ENCODE measurements at places on chromosomes 1 and 21.

GRCh38 chr1:201495551-201496295, 11.2 kb downstream of the CSRP1 start:
- no peak for ATAC-seq

DNA sequence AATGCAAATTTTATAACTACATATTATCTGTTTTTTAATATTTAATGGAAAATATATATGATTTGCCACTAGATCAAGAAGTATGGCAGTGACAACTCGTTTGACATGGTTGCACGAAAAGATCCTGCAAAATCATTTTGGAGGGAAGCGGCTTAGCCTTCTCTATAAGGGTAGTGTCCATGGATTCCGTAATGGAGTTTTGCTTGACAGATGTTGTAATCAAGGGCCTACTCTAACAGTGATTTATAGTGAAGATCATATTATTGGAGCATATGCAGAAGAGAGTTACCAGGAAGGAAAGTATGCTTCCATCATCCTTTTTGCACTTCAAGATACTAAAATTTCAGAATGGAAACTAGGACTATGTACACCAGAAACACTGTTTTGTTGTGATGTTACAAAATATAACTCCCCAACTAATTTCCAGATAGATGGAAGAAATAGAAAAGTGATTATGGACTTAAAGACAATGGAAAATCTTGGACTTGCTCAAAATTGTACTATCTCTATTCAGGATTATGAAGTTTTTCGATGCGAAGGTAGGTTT, 556 bp downstream of the IFI44 start:
- ATAC-seq, result no peak

DNA sequence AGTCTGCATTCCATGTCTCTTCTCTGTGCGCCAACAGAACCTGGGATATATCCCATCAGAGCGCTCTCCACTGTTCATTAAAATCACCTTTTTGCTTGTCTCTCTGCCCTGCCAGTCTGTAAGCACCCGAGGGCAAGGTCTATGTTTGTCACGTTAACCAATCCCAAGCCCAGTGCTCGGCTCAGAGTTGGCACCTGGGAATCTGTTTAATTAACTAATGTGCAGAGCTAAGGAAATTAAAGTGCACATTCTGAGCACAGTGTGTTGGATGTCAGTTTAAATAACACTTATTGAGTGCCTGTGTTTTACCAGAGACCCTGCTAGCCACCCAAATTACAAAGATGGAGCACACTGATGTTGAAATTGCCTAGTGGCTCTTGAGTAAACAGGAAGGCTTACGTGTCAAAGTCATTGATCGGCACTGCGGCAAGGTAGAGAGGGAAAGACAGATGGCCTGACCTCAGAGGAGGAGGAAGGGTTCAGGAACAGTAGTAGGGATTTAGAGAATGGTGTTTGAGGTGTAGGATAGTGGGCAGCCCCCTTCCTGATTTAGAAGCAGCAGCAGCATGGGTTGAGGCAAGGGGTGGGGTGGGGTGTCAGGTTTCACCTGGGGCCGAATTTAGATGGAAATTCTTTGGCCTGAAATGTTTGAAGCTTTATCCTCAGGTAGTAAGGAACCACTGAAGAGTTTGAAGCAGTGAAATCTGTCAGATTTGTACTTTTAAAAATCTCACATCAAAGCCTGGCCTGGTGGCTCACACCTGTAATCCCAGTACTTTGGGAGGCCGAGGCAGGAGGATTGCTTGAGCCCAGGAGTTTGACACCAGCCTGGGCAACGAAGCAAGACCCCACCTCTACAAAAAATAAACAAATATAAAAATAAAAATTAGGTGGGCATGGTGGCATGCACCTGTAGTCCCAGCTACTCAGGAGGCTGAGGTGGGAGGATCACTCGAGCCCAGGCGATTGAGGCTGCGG, 7.7 kb downstream of the ARMH1 start:
- no peak for ATAC-seq

DNA sequence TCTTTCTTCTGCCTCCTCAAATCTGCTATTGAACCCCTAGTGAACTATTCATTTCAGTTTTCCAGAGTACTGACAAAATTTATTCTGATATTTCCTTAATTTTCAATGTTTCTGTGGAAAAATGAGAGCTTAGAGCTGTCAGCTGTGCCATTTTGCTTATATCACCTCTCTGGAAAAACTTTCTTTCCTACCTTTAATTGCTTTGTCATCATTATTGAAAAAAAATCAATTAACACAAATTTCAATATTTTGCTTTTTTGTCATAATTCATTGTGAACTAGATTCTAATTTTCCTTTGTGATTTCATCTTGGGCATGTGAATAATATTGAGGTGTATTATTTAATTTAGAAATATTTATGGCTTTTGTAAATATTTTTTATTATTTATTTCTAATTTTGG, 126.5 kb downstream of the C1orf94 start:
- no peak for ATAC-seq

- ATAC-seq, result no peak
Measured at GRCh38 chr1:27496604-27497155, 6.7 kb upstream of the WASF2 start.

- ATAC-seq, result no peak
Measured at GRCh38 chr1:205263580-205264190, 35.9 kb downstream of the TMCC2 start.

GRCh38 chr1:156857532-156857931, 1.4 kb downstream of the INSRR start:
- ATAC-seq, result no peak

- ATAC-seq, result no peak
Measured at GRCh38 chr1:215228193-215228592, 145.7 kb downstream of the KCNK2 start.

DNA sequence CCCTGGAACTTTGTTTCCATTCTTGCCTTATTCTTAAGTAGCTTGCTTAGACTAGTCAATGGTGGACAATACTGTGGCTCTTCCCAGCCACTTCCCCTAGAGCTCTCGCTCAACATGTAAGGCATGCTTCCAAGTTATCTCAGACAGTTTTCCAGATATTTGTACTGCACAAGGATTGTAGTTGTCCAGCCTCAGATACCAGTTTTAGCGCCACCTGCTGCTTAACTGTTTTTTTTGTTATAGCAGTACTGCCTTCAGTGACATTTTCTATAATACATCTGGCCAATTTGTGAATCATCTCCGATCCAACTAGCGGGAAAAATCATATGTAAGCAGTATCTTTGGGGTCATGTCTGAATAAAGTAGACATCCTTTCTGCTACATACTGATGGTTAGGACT, 346.7 kb upstream of the ADGRL4 start:
- ATAC-seq, result no peak

DNA sequence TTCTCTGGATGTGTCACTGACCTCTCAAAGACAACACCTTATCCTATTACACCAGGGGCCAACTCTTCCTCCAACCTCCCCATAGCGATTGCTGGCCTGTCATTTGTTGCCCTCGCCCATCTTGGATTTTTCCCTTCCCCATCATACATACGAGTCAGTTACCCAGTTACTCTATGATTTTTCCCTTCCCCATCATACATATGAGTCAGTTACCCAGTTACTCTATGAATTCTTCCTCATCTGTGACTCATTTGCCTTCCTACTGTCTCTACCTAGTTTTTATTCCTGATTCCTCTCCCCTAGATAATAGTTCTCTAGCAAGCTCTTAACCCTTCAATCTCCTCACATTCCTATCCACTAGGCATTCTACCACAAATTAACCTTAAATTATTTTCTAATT, 178.8 kb downstream of the NR5A2 start:
- ATAC-seq, result peak; percentile 71

DNA sequence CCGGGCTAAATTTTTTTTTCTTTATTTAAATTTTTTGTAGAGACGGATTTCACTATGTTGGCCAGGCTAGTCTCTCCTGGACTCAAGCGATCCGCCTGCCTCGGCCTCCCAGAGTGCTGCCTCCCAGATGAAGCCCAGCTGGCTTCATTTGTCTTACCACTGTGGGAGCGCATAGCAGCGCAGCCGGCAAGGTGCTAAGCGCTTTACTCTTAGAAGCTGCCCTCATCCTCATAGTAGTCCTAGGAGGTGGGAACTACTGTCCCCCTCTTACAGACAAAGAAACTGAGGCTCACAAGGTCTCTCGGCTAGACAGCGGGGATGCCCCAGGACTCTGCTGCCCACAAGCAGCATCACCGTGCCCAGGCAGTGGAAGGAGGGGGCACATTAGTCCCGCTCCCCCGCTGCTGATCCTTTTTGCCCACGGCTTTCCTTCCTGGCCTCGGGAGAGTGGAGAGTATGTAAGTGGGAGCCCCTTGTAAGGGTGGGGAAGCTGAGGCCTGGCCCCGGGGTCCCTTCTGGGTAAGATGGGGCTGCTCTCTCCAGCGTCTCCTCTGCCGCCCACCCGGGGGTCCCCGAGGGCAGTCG, 726 bp downstream of the TMEM54 start:
- no peak for ATAC-seq

- peak; percentile 44 for ATAC-seq
Measured at GRCh38 chr1:159925719-159926078, 392 bp upstream of the TAGLN2 start.

DNA sequence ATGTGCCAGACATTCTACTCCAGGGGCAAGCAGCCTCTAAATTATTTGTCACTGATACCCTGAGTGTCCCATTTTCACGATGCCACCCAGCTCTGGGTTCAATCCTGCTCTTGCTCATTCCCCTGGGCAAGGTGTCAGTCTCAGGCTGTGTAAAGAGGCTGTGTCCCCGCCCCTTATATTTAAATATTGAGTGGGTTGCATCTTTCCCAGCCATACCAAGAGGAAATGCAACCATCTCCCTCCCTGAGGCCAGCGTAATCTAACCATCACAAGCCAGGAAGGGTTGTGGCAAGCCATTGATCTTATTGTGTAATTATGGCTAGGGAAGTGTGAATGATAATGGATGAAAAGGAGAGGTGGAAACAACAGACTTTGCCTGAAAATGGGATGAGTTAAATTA, 54.7 kb upstream of the CLDN14 start:
- ATAC-seq, result no peak

- no peak for ATAC-seq
Measured at GRCh38 chr1:221691261-221691660, 50.6 kb downstream of the DUSP10 start.

DNA sequence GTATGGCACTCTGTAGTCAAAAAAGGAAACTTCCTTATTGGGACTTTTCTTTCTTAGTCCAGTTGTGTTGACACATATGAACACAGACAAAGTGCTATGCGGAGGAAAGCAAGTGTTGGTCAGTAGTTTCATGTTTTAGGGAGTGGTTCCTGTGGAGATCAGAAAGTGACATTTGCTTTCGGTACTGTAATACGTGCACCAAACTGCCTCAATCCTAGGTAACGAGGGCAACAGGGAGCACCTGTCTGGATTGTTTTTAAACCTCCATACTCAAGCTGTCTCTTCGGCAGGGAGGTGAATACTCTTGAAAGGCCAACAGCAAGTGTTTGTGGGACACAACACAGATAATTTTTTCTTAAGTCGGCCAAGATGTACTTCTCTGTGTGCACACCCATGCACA, 9.1 kb downstream of the RHOU start:
- ATAC-seq, result no peak

- ATAC-seq, result peak; percentile 97
Measured at GRCh38 chr1:145927063-145927886, at the start of gene RBM8A. TSS of gene RBM8A (minus strand) at chr1:145927484. CDS start at chr1:145927426, 58 bp downstream.

DNA sequence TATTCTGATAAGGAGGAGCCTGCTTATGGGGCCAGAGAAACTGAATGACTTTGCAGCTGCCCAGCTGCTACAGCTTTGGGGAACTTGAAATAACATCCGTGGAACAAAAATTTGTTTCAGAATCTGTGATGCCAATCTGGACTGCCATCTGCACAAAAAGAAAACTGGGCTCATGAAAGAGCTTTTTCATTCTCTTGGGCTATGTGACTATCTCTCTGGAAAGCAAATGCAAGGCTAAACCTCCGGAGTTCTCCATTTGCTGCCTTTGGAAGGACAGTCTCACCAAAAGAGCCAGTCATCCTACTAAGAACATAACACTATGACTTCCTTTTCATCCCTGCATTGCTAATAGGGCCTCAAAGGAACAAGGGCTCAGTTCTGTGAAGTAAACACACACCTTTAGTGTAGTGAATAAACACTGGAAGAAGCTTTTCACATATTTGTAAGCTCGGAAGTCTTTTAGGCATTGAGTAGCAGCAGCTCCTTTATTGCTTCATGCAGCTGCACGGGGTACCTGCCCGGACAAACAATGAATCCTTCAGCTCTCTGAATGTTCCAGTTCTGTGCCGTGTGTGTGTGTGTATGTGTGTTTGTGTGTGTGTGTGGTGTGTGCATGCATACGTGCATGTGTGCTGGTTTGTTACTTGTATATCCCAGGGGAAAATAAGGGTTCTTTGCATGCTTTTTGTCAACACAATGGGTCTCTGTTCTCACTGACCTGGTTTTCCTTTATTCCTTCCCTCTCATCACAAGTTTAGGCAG, 255.5 kb upstream of the SGIP1 start:
- ATAC-seq, result no peak

DNA sequence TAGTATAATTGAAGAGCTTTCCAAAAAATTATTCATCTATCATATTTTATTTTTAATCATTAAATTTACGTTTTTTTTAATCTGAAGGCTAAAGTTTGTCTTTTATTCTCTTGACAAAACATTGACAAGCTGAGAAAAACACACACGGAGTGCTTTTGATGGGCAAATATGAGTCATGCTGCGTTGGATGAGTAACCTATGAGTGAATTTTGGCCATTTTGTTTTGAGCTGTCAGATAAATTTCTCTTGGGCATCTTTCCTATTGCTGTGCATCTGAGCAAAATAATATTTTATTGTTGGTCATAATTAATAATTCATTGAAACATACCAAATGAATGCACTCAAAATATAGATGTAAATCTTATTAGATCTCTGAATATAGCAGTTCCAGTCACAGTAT, 1144.1 kb upstream of the ADGRL2 start:
- ATAC-seq, result no peak

- ATAC-seq, result peak; percentile 25
Measured at GRCh38 chr1:12478612-12478985, 139.4 kb downstream of the DHRS3 start.

DNA sequence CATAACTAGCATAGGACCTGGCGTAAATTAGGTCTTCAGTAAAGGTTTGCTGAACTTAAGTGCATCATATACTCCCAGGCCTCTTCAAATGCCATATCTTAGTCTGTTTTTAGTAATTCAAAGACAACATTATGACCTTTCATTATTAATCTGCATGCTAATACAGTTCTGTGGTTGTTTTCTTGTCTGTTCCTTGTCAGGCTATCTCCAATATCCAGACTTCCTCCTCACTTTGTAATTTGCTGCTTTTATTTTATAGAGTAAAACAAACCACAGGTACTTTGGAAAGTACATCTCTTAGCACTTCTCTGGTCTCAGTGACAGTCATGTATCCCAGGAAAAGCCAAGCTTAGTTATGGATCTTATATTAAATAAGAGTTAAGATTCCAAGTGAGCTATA, 65.1 kb upstream of the BMP8A start:
- ATAC-seq, result no peak

GRCh38 chr1:184462990-184463389, 76.2 kb downstream of the C1orf21 start:
- no peak for ATAC-seq

DNA sequence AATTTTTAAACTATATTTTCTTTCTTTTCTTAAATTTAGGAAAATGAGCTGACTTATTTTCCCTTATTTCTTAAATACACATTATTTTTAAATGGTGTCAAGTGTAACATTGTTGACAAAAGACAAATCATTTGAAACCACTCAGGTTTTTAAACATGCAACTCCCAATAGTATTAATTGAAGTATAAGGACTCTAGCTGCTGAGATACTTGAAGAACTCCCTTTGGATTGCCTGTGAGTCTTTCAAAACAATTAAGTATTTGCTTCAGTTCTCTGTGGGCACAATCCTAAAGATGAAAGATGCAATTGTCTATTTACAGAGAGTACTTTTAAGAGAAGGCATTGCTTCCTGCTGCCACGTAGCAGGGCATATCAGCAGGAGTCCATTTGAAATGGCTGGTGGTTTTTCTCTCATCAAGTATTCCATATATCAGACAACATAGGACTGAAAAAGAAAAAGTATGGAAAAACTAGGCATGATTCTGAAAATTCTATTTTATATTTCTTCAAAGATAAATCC, 373.4 kb downstream of the NEGR1 start:
- no peak for ATAC-seq
